ENCODE measurements at places on chromosomes 5 and 9.

- no peak for DNase-seq
These were observed 150.3 kb downstream of the HTR1A start for GRCh38 chr5:63811961-63812360.

DNA sequence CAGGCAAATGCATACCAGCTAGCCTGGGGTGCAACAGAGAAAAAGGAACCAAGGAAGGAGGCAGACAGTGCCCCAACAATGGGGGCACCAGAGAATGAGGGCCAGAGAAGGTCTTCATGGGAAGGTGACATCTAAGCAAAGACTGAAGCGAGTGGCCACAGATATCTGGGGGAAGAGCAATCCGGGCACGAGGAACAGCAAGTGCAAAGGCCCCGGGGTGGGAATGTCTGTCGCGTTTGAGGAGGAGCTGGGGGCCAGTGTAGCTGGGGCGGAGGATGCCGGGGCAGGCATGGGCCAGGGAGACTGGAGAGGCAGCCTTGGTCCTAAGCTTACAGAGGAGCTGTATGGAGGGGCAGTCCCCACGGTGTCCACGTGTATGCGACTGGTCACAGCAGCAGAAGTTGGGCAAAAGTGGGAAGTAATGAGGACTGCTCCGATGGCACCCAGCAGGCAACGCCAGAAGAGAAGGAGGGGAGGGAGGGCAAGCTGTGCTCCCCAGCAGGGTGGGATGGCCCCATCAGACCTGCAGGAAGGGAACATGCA lies 19.1 kb downstream of the EEIG1 start:
- DNase-seq = no peak

- DNase-seq = no peak
These were observed 633 bp upstream of the PPP1R26 start for GRCh38 chr9:135478829-135479468.

DNA sequence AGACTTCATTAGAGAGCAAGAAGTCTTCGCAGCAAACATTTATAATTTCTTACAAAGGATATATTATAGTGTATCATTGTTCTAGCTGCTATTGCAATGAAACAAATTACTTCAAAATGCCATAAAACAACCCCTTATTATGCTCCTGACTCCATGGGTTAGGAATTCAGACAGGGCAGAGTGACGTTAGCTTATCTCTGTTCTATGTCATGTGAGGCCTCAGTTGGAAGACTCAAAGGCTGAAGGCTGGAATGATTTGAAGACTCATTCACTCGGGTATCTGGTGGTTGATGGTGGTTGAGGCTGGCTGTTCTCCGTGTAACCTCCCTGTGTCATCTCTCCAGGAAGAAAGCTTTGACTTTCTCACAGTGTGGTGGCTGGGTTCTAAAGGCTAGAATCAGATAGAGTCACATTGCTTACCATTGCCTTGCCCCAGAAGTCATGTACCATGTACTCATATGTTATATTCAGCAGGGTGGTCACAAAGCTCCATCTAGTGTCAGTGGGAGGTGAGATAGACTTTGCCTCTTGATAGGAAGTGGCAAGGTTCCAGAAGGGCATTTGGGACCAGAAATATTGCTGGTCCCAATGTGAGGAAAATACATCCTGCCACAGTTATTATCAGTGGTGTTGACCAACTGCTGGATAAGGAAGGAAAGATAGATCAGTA lies 226.9 kb downstream of the TMEM38B start:
- DNase-seq = no peak

- no peak for DNase-seq
These were observed 108.3 kb downstream of the CDH6 start for GRCh38 chr5:31301833-31302232.

DNA sequence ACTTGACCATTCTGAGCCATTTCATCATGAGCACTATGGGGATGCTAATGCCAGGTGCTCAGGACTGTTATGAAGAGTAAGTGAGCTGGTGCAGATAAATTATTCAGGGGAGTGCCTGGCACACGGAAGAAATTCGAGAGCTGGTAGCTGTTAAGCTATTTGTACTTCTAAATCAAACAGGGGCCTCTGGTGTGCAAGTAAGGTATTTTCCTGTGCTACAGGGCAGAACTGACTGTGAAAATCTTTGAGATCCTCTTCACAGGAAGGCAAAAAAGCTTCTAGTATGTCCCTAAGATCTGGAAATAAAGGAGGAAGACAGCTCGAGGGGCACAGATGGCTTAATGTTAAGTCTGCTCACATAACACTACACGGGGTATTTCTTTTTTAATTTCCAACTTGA lies 106.3 kb upstream of the SPOCK1 start:
- DNase-seq = peak; percentile 17

- no peak for DNase-seq
These were observed 314.3 kb downstream of the PDE4D start for GRCh38 chr5:59579101-59579823.

GRCh38 chr5:143541943-143542797 lies 138.7 kb upstream of the NR3C1 start:
- no peak for DNase-seq

Data from NCI-H187 (cell line).